ENCODE measurements at places on chromosomes 7 and 10.

DNA sequence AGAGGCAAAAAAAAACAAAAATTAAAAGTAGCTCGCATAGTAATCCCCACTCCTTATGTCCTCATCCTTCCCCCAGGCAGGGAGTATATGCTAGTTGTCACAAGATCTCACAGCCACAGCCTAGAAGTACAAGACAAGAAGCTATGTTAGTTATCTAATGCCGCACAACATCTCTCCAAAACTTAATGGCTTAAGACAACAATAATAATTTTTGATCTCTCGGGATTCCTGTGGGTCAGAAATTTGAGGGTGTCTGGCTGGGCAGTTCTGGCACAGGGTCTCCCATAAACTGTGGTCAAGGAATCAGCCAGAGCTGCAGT lies 39.7 kb downstream of the CPVL start:
- no peak for DNase-seq

GRCh38 chr7:103396471-103396870 lies 49.0 kb downstream of the PSMC2 start:
- DNase-seq = no peak

DNA sequence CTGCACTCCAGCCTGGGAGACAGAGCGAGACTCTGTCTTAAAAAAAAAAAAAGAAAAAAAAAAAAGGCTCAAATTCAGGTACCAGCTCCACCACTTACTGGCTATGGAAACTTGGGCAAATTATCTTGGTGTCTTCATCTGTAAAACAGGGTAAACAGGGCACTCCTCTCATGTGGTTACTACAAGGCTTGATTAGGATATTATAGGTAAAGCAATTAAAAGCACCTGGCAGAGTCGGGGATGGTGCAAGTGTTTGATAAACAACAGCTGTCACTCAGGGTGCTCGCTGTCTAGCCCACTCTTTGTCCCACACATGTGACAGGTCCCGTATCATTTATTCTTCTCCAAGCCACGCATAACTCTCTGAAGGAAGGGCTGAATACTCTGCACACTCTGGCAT lies 96.9 kb downstream of the SORBS1 start:
- DNase-seq = no peak

DNA sequence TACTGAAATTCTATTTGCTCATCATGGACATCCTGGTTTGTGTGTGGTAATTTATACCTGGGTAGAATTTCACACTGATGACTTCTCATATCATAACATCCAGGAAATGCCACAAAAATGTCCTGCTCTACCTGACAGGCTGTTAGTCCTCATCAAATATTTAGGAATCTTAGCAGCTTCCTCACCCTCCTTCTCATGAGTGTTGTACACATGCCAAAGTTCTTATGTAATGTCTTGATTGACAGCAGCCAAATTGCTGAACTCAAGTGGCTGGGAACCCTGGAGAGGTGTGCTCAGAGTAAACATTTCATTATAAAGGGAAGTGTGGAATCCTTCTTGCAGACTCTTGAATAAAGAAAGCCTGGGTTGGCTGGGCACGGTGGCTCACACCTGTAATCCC lies 8.9 kb downstream of the EEPD1 start:
- DNase-seq = no peak

GRCh38 chr7:47288060-47288459 lies 293.9 kb downstream of the TNS3 start:
- DNase-seq = no peak

- DNase-seq = peak; percentile 55
These were observed 13.2 kb downstream of the LAMB1 start for GRCh38 chr7:107989618-107990373.

DNA sequence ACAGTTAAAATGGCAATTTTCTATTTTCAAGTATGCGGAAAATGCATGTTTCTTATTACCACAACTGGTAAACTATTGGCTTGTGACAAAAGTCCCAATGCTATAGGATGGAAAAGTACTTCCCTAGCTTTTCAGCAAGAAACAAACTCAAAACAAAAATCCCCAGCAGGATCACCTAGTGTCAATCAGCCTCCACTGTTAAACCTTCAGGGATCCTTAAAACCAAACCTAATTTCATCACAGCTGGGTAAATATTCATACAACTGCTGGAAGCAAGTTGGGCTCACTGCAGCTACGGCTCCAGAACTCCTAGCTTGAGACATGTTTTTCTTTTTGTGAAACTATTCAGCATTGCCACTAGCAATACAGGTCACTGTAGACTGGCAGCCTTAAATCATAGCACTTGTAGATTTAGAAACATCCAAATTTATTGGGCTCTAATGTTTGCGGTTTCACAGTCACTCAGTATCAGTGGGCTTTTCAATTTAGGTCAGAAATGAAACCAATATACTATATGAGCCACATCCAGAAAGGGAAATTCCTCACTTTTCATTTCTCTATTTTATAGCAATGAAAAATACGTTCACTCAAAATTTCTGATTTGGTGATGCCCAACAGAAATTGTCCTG lies 145.2 kb upstream of the ANK3 start:
- DNase-seq = no peak

DNA sequence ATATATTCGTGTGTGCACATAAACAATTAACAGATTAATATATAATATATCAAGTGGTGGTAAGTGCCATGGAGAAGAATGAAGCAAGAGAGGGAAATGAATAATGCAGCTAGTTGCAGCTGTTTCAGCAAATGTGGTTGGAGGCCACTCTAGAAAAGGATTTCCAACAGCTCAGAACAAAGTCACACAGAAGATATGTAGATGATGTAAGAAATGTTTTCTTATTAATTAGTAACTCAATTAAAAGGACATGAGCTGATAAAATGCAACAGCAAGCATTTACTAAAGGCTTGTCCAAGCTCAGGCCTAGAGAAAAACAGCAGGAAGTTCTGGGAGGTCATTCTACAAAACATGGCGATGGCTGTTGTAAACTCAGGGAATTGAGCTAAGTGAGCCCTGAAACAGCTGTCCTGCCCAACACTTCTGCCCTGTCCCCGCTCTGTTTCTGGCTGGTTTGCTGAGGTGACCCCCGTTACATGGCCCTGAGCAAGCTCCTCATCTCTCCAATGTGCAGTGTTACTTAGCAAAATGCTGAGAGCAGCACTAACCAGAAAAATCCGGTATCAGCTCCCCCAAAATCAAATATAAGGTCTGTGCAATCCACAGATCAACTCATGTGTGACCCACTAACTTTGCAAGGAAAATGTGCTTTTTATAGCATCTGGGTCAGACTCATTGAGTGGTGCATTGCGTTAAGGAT lies 23.4 kb upstream of the C10orf67 start:
- DNase-seq = no peak

GRCh38 chr7:3404501-3404900 lies 103.4 kb downstream of the SDK1 start:
- peak; percentile 2 for DNase-seq

DNA sequence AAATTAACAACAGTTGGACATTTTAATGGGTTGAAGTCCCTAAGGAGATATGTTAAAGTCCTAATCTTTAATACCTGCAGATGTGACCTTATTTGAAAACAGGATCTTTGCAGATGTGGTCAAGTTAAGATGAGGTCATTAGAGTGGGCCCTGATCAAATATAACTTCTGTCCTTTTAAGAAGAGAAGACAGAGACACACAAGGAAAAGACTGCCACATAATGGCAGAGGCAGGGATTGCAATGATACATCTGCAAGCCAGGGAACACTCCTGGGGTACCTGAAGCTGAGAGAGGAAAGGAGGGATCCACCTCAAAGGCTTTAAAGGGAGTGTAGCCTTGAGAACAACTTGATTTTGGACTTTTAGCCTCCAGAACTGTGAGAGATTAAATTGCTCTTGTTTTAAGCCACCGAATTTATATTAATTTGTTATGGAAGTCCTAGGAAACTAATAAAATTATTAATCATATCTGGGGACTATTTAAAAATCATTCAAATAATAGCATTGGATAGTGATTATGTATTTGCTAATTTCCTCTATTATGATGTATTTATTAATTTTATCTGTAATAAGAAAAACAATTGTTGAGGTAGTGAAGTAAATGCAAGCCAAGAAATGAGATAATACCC lies 700.0 kb upstream of the PCDH15 start:
- no peak for DNase-seq

DNA sequence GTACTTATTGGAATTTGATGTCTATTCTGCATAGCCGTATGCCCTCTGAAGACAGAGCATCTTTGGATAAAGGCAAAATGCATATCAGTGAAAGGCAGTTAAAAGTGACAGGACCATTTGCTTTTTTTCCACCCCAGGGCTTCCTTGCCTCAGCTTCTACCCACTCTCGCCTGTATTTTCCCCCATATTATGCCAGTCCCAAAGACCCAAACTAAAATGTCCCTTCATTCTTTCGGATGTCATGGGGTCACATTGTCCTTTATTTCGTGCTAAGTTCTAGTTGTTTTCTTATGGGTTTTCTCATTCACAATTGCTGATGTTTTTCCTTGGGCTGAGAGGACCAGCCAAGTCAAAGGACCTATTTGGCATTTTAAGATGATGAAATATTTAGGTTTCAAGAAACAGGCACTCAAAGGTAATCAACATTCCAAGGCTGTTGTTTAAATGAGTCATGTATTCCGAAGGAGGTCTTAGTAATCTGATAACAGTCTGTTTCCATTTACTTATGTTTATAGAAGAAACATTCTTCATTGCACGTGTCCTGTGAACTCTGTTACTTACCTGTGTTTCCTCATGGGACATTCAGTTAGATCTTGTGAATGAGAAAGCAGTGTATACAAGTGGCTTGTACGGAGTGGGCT lies 74.1 kb downstream of the DNAH11 start:
- DNase-seq = peak; percentile 70

- DNase-seq = peak; percentile 66
These were observed 61.1 kb upstream of the IL6 start for GRCh38 chr7:22665923-22666322.

- DNase-seq = no peak
These were observed 323.4 kb upstream of the SEMA3D start for GRCh38 chr7:85510287-85510686.

GRCh38 chr10:10053051-10053450 lies 964.6 kb upstream of the CELF2 start:
- no peak for DNase-seq

DNA sequence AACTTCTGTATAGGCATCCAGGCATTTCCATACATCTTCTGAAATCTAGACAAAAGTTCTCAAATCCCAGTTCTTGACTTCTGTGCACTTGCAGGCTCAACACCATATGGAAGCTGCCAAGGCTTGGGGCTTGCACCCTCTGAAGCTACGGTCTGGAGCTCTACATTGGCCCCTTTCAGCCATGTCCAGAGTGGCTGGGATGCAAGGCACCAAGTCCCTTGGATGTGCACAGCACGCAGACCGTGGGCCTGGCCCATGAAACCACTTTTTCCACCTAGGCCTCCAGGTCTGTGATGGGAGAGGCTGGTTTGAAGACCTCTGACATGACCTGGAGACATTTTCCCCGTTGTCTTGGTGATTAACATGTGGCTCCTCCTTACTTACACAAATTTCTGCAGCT lies 1645.1 kb downstream of the REEP3 start:
- DNase-seq = no peak

- peak; percentile 1 for DNase-seq
These were observed 814.6 kb upstream of the AUTS2 start for GRCh38 chr7:68783684-68784083.
